GM04503 (cell line): ENCODE measurements at places on chromosomes 4 and X.
A peak's percentile ranks its signal among the peaks of the same experiment; 100 is the strongest.

DNA sequence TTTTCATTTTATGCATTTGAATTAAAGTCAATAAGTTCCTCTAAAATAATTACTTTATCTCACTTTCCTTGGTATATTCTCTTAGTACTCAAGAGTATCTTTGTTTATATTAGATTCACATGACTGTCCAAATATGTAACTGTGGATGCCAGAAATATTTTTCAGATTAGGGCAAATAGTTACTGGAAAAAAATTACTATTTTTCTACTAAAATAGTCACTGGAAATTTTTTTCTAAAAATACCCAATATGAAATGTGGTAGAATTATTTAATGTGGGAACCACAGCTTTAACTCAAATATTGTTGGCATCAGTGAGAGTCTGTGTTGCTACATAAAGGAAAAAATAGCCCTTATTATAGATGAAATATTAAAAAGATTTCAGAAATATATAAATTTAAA, 70.4 kb upstream of the NMU start:
- DNase-seq, result no peak

- no peak for DNase-seq
Observed at GRCh38 chrX:11409957-11410356, 116.7 kb downstream of the AMELX start.

DNA sequence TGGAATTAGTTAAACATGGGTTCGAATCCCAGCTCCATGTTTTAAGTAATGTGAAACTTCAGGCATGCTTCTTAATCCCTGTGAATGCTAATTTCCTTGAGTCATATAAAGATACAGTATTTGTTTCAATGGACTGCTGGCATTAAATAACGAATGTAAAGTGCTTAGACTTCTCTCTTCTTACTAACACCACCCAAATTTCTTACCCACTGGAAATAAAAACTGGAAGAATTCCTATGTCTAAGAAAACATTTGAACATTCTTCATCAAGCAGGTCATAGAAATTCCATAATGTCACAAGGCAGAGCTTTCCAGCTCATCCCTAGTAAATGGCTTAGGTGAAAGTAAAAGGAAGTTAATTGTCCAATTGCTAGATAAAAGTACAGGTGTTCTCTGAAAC, 172.5 kb downstream of the ANK2 start:
- peak; percentile 21 for DNase-seq

GRCh38 chrX:26511589-26512363, 295.8 kb downstream of the MAGEB5 start:
- no peak for DNase-seq

DNA sequence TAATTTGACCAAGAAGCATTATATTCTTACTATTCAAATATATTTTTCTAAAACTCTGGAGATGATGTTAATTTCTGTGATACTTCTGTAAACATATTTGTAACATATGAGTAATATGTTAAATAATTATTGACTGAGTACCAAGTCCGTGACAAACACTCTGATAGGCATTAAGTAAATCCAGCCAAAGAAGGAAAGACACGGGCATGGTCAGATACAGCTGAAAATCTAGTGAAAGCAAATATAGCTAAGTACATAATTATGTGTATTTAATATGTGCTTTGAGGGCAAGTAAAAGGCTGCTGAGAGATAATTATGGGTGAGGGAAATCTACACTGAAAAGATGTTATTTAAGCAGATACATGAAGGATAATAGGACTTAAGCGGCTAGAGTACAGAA, 1263.6 kb upstream of the ADGRL3 start:
- no peak for DNase-seq

- DNase-seq, result no peak
Observed at GRCh38 chrX:47112316-47112954, 32.1 kb downstream of the NDUFB11 start.

DNA sequence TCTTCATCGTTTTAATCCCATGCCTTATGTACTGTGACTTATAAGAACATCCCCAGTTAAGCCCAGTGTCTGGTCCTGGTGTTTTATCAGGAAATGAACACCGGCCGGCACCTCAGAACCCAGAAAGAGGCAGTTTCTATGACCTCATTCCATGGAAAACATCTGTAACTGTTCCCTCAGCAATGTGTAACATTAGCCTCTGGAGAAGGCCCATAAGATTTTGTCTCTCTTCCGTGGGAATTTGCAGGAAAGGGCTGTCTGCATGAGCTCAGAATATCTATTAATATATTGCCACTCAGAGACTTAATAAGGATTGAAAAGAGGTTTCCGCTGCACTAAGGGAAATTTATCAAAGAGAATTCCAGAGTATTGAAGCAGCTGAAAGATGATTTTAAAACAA, 3.1 kb upstream of the TCEANC start:
- no peak for DNase-seq

- no peak for DNase-seq
Observed at GRCh38 chr4:118839221-118839927, 3.4 kb upstream of the SEC24D start.

DNA sequence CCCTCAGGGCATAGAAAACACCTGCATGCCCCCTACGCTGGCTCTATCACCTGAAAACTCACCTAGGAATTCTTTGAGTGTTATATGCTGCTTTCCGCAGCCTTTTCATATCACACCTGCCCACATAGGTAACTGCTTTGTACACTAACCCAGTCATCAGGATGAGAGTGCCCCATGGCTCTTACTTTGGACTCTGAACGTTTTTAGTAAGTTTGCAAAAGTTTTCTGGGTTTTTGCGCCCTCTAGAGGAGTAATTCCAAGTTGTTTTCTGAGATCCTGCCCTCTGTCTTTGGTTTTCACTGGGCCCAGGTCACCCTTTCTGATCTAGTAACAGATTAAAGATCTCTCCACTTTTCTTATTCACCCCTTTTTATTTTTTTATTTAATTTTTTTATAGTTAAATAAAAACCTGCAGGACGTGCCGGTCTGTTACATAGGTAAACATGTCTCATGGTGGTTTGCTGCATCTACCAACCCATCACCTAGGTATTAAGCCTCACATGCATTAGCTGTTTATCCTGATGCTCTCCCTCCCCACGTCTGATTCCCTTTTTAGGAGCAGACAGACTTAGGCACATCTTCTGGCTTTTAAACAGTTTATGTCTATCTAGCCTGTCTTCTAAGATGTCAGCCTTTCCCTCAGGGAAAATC, 139.2 kb downstream of the NWD2 start:
- DNase-seq, result no peak
